CD4-positive, alpha-beta T cell treated with Interleukin-12 subunit alpha and Interleukin-12 subunit beta, for 1 hour (primary cell): ENCODE measurements at places on chromosomes 13 and 19.

- DNase-seq, result no peak
These were observed 25.2 kb upstream of the IGSF23 start for GRCh38 chr19:44587963-44588770.

DNA sequence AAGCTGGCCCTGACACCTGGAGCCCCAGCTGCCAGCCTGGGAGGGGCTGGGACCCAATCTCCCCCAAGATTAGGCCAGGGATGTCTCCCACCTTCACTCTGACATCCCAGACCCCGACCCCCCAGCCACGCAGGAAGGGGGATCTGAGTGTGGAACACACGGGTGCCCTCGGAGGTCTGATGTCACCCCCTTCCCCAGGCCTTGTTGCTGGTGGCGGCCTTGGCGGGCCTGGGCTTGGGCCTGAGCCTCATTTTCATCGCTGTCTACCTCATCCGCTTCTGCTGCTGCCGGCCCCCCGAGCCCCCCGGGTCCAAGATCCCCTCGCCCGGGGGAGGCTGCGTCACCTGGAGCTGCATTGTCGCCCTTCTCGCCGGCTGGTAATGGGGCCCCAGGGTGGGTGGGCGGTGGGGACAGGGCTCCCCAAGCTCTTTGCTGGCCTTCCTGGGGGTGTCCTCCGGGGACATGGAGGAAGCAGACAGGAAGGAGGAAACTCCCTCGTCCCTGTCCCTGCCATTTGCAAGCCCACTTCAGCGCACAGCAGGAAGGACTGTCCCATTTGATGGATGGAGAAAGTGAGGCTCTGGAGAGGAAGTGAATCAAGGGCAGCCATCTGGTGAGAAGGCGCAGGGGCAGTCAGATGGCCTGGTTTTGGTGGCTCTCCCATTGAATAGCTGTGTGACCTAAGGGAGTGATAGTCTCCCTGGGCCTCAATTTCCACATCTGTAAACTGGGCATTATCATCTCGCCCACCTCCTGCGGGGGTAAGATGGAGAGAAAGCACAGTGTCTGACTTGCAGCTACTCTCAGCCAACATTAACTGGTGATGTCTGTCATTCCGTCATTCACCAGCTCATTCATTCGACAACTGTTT lies 3.9 kb downstream of the TTYH1 start:
- DNase-seq, result no peak

DNA sequence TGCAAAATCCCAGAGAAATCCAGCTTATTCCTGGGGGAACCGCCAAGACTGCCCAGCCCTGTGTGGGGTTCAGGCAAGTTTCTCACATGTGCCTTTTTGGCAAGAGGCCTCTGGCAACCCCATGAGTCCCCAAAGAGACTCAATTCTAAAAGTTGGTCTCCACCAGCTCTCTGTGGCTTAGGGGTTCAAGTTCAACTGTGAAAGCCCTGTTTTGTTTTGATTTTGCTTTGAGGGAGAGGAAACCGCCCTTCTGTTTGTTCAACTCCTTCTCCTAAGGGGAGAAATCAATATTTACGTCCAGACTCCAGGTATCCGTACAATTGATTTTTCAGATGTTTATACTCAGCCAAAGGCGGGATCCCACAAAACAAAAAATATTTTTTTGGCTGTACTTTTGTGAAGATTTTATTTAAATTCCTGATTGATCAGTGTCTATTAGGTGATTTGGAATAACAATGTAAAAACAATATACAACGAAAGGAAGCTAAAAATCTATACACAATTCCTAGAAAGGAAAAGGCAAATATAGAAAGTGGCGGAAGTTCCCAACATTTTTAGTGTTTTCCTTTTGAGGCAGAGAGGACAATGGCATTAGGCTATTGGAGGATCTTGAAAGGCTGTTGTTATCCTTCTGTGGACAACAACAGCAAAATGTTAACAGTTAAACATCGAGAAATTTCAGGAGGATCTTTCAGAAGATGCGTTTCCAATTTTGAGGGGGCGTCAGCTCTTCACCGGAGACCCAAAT lies 583 bp upstream of the LDLR start:
- no peak for DNase-seq

DNA sequence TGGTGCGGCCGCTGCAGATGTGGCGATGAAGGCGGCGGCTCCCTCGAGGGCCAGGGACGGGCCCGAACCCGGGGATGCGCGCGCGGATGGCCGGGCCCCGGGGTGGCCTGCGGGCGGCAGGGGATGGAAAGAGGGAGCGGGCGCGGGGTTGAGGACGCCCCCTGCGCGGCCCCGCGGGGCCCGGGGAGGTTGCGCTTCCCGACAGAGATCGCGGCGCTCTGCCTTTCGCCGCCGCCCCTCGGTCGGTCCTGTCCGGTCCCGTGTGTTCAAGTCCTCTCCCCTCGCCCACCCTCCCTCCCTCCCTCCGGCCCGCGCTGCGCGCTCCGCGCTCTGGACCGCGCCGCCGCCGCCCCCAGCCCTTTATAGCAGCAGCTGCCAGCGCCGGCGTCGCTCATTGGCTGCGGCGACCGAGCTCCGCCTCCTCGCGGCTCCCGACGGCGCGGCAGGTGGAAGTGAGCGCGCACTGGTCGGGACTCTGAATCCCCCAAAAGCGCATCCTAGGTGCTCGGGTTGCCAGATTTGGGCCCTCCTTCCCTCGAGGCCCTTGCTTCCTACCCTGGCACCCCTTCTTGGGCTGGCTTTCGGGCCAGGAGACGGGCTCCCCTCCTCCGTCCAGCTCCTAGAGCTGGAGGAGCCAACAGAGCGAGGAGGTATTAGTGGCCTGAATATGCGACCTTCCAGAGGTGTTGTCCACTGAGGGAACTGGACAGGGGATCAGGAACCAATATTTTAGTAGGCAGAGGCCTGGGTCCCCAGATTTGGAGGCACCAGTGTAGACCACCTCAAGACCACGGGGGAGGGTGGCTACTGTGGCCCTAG lies at the start of gene ELAVL3:
Gene ELAVL3 (minus strand): TSS at position 332 of the 819 bp plus-strand sequence. CDS start 438 bp downstream, outside the sequence.
- DNase-seq, result no peak

GRCh38 chr13:99027661-99028425 lies 50.0 kb upstream of the DOCK9 start:
- DNase-seq, result no peak

- DNase-seq, result no peak
These were observed 5.7 kb downstream of the ANKRD27 start for GRCh38 chr19:32669310-32669709.
